GOT3 (cell line): ENCODE measurements at places on chromosomes 11 and 22.
A peak's percentile ranks its signal among the peaks of the same experiment; 100 is the strongest.

DNA sequence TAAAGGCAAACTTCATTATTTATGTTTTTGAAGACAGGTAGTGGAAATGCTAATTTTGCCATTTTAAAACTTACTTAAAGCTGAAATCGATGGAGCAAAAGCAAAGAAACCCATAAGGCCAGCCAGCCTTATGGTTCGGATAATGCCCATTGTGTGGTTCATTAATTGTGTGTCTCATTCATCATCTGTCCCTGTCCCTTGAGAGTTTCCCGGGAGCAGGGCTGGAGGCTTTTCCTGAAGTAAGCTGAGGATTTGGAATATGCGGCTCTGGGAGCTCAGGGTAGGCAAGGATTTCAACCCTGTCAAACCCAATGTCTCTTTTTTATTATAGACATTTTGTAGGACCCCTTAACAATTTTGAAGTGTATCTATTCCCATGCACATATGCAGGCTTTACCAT lies 790.0 kb upstream of the KIRREL3 start:
- no peak for DNase-seq

DNA sequence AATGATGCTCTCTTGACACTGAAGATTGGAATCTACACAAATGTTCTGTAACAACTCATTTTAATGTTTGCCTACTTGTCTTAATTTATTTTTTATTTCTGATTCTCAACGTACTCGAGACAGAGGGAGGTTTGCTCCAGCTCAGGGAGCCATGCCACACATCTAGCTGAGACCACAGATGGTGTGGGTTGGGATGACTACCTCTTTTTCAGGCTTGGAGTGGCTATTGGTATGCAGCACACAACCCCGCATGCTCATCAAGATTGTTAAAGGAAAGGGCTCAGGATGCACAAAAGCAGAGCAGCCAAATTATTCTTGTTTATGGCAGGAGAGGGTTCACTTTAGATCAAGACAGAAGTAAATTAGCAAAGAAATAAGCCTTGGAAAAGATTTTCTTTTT lies 424.5 kb downstream of the OPCML start:
- DNase-seq, result no peak

- no peak for DNase-seq
These were observed 28.5 kb downstream of the MAML2 start for GRCh38 chr11:96314326-96315020.

DNA sequence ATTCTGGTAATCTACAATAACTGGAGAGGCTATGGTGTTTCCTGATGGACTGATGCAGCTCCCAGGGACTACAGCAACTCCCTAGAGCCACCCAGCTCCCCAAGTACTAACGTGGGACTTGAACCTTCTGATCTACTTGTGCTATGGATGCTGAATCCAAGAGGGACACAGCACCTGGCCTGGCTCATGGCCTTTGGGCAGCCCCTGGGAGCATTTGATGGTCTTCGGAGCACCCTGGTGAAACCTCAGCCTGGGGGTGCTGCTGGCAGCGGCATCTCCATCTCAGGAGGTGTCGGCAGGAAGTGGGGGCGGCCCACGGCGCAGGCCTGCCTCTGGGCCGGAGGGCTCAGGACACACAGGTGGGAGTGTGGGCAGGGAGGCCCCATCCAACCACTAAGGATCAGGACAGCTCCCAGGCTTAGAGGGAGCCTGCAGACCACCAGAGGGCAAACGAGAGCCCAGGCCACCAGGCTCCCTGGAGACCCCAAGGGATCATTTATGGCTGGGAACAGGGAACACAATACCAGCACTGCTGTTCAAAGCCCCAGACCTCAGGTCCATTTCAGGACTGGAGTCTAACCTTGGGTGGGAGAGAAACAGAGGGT lies 8.7 kb downstream of the EHD1 start:
- no peak for DNase-seq

DNA sequence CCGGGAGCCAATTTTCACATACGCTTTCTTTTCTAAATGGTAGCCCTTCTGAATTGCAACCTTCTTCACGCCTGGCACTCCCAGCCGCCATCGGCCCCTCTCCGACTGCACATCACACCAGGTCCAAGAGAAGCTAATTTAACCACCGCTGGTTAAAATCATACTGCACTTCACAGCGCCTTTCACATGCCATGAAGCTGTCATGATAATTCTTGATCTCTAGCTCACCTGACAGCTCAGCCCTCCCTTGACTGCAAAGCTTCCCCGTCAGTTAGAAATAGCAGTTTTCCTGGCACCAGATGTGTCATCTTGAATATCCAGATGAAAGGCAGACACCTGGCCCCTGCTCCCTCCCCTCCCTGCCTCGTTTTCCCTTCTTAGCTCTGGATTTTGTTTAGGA lies 101.4 kb downstream of the ARL14EP start:
- DNase-seq, result no peak

DNA sequence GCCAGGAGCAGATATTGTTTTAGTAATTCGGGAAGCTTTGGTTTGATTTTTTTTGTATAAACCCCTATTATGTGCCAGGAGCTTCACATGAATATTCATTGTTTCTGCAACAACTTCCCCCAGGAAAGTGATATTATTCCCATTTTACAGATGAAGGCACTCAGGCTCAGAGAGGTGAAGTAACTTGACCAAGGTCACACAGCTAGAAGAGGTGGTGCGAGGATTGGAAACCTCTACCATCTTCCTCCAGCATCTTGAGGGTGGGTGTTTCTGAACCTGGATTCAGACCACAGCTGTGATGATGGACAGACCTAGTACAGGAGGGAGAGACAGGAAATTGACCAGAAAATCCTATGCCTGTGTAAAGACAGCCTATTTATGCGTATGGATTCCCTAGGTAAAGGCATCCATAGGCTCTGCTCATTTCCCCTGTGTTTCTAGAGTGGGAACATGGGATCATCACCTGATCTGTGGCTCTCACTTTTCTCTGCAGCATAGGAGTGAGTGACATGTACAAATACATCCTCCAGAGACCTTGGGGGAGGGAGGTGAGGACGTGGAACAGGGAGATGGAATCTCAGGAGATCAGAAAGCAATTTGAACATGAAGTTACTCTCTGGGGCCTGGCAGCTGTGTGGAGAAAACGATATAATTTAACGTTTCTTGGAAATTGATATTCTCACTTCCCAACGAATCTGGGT lies 81.4 kb downstream of the TSPAN18 start:
- DNase-seq, result no peak

- DNase-seq, result no peak
These were observed 835 bp upstream of the RHOD start for GRCh38 chr11:67055812-67056211.

DNA sequence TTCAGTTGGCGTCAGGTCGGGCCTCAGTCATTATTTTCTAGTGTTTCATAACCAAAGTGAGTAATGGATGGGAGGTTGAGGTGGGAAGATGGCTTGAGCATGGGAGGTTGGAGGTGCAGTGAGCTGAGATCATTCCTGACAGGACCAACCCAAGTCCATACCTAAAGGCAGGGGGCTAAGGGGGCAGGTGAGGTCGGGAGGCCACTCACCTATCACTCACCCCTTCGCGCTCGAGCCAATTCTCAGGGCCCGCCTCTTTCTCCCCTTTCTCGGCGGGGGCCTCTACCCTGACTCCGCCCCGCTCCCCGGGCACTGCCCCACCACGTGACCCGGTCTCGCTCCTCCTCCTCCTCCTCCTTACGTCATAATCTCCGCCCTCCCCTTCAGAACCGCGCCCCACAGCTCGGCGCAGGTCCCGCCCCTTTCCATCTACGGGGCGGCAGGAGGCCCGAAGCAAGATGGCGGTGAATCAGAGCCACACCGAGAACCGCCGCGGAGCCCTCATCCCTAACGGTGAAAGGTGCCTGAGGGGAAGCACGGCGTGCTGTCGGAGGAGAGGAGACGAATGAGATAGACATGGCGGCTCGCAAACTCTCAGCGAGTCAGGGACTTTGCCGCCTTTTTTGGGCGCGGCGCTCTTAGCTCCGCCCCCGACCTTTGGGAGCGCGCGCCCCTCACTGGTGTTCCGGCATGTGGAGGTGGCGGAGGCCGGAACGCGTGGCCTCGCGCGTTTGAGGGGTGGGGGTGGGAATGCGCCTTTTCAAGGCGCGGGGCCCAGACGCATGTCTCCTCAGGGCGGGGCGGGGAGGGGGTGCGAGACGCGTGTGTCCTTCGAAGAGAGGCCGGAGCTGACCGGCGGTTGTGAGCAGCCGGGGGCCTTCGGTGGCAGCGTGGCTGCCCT lies at the start of gene WBP2NL:
WBP2NL (plus strand) TSS at position 428 of the 901 bp plus-strand sequence; CDS start at position 459, 31 bp downstream.
- DNase-seq, result peak; percentile 49

DNA sequence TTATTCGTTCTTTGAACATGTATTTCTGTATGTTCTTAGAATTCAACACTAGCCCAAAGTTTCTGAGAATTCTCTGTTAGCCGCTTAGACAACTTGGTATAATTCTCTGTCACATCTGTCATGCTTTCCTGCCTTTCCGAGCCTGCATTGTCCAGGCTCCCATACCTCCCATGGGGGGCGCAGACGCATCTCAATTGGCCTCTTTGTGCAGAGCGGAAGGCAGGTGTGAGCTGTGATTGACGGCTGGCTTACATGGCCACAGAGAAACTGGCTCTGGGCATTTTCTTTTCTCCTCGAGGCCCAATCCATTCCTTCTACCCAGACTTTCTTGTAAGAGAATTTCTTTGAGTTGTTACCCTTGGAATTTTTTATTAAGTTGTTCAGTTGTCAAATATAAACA lies 132.7 kb upstream of the SESN3 start:
- no peak for DNase-seq

DNA sequence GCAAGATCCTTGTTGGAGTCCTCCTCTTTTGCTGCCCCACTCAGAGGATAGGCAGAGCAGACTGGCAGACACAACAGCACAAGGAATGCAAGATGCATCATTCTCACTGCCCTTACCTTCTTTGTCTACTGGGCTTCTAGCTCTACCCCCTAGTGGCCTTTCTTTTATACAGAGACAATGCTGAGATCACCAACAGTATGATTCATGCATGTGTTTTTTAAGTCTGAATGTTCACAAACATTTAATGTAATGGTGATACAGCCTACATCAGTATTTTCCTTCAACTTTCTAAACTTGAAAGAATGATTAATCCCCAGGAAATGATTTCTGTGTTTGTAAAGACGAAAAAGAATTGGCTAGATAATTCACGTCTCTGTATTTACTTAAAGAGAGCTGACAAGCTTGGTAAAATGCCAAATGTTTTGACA lies at the start of gene MMP10:
MMP10 (minus strand) TSS at position 138 of the 428 bp plus-strand sequence; CDS start at position 101, 37 bp downstream.
- DNase-seq, result no peak

DNA sequence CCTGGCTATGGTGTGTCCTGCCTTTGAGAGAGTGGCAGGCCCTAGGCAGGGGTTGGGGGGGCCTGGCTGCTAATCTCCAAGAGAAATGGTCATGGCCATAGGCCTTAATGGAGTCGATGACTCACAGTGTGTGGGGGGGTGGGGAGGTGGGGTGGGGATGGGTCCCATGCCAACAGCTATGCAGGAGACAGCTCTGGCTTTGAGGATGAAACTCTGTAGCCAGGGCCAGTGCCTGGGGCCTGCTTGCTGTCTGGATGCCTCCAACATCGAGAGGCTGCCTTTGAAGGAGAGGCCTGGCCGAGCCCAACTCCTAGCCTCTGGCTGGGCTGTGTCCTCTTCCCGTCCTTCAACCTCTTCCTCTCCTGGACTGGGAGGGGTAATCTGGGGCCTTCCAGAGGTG lies 23.9 kb upstream of the TSPAN18 start:
- no peak for DNase-seq

GRCh38 chr11:77669848-77670511 lies 32.4 kb upstream of the CLNS1A start:
- no peak for DNase-seq

DNA sequence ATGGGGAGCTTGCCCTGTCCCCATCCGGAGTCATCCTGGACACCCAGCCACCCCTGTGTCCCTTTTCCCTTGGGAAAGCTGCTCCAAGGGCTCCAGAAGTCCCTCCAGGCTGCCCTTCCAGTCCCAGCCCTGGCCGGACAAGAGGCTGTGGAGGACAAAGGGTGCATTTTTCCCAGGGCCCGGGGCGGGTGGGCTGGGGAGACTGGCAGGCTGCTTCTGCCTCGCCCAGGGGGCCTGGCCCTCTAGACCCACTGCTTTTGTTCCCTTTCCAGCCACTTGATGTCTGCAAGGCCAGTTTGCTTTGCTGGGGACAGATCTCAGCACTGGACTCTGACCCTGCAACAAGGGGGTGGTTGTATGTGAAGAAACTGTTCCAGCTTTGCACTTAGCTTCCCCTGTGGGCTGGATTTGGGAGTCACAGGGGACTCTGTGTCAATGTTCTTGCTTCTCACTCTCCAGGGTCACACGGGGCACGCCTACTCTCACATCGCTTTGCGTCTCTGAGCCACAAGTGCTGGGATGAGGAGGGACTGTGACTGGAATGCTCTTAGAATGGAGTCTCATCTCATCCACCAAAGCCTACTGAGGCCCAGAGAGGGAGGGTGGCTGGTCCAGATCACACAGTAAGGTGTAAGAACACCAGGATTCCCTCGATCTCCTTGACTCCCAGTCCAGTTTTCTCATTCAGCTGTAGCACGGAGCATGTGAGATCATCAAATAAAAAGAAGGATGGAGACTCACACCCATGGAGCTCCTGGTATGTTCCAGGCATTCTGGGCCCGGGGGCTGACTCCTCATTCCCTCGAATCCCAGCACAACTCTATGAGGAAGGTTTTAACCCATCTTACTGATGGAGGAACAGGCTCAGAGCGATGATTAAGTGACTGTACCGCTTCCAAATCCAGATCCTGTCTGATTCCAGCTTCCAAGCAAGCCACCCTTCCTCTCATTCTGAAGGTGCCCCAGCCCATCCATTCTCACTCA lies 59.9 kb downstream of the FBXO7 start:
- DNase-seq, result no peak

DNA sequence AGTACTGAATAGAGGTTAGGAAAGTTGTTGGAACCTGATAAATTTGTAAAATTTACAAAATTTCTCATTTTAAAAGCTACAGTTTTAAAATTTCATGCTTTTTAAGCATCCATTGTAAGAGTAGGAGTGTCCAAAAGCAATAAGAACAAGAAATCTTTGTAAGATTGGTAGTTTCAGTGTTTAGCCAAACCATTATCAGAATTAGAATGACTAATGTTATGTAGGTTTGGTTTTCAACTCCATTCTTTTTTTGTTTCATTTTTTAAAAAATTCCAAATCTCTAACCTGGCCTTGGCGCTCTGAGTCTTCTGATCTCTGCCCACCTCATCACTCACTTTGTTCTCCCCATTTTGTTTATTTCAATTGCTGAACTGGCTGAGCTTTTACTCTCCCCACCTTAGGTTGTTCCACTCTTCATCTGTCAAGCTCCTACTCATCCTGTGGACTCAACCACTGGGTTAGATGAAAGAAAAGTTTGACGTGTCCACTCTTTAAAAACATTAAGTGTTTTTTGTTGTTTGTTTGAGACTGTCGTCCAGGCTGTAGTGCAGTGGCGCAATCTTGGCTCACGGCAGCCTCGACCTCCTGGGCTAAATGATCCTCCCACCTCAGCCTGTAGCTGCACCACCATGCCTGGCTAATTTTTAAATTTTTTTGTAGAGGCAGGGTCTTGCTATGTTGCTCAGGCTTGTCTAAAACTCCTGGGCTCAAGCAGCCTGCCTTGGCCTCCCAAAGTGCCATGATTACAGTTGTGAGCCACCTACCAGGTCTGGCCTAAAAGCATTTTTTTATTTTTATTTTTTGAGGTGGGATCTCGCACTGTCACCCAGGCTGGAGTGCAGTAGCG lies 14.0 kb downstream of the EP300 start:
- DNase-seq, result no peak

DNA sequence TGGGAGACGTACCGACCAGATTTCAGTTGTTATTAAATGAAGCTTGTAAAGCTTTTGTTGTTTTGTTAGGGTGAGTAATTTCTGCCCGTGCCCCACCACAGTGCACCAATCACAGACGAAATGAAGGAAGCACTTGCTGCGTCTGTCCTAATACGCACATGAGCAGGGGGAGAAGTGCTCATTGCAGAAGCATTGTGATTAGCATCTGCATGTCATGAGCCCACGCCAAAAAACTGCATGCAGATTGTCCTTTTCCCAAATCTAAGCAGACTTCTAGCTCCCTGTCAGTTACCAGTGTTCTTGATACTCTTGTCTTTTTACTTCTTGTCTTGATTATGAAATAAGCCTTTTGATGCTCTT lies 15.5 kb downstream of the RBX1 start:
- DNase-seq, result no peak
